ENCODE measurements at places on chromosomes 7 and 10. TPM values are rescaled to one million over a fixed set of nuclear protein-coding genes. Genes with fewer than 3 reads are reported as not detected.

The LAMB1 gene
- 0.27 TPM for total RNA-seq

The EXOC6 gene
- total RNA-seq, result 17.6 TPM

The OR2A7 gene
- total RNA-seq, result 2.6 TPM

The PSTK gene
- total RNA-seq, result 6.1 TPM

The SPDYE11 gene
- not detected for total RNA-seq

The METTL27 gene
- total RNA-seq, result 0.50 TPM

The COMMD3 gene
- 57.3 TPM for total RNA-seq

The ASIC3 gene
- 7.6 TPM for total RNA-seq

The FXYD4 gene
- not detected for total RNA-seq

The PTER gene
- total RNA-seq, result 11.8 TPM

The TMEM130 gene
- total RNA-seq, result not detected

The WAPL gene
- total RNA-seq, result 46.5 TPM

The SEC61G gene
- 95.1 TPM for total RNA-seq

DNA sequence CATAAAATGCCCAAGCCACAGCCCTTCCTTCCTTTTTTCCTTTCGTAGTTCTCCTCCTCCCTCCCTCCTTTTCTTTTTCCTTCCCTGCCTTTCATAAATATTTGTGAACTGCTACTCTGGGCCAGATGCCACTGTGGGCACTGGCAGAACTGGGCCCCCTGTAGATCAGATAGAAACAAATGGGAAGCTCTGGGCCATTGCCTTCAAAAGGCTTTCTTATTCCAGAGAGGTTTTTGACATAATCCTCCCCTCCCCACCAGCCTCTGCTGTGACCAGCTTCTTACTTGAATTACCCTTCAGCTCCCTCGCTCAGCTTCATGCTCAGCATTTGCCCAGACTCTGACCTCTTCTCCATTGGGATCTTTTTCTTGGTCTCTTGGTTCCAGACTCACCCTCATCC is 886.8 kb downstream of the LRMDA start:
- DNase-seq, result no peak

GRCh38 chr7:159064816-159065510 is 79.7 kb downstream of the VIPR2 start:
- no peak for DNase-seq

DNA sequence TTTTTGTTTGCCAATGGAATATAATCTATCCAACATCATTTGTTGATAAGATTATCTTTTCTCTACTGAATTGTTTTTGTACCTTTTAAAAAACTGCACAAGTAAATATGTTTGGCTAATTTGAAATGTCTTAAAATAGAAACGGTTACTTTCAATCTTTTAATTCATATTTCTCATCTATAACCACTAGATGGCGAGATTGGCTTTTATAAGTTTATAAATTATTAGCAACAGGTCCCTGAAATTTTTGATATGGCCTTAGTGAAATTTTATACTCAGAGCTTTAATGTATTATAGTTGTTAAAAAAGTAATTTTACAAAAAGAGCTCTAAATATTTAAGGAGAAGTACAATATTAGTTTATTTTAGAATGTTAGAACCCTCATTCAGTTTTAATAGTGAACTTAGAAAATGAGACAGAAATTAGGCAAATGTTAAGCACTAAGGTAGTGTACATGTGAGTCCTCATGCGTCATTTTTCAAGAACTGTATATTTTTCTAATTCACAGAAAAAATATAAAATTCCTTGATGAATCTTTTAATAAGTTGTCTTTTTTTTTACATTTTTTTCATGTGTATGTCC is 592.5 kb downstream of the ARL4A start:
- DNase-seq, result no peak

DNA sequence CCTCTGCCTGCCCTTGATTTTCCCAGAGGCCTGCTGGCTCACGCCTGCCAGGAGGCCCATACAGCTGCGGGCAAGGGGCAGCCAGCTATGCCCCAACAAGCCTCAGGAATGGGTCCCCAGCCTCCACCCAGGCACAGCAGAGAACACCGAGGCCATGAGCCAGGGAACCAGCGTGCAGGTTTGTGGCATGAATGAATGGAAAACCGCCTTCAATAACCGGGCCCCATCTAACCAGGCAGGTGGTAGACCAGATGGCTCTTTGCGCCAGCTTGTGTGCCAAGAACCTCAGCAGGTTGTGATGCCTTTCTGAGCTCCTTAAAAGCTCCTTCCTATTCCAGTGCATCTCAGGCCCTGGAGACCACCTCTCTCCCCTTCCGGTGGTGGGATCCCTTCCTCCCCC is 50.2 kb downstream of the ELFN1 start:
- no peak for DNase-seq

GRCh38 chr7:105934572-105935185 is 28.4 kb upstream of the CDHR3 start:
- DNase-seq, result no peak

DNA sequence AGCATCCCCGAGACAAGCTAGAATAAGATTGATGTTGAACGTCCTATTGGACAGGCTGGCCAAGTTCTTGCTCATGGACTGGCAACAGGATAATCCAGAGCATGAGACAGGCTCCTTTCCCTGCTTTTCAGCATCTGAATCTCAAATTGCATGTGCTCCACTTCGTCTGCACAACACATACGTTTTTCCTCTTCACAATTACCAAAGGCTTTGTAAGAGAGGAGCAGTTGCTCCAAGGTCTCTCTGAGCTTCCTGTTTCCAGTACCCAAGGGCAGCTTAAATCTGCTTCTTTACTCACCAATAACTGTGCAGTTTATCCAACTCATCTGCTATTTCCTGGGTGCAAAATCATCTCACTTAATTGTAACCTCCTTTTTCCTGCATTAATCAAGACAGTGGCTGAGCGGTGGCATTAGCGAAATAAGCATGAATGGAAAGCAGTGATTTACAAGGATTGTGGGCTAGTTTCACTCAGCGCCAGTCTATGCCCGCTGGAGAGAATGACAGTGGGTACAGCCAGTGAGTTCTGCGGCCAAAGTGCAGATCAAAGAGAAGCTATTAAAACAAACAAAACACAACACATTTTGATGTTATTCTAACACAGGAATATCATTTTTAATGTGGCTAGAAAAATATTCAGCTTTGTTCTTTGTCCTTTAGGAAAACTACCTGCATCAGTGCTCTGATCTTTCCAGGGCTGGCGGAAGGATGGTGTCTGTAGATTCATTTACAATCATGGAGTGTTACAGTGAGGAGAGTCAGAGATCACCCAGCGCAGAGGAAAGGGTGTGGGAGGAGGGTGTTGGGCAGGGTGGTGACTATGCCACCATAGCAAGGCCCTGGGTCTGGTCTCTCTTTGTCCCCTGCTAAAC is 79.8 kb downstream of the CHN2 start:
- DNase-seq, result no peak

- no peak for DNase-seq
Observed at GRCh38 chr10:82288461-82288881, 413.5 kb downstream of the NRG3 start.

DNA sequence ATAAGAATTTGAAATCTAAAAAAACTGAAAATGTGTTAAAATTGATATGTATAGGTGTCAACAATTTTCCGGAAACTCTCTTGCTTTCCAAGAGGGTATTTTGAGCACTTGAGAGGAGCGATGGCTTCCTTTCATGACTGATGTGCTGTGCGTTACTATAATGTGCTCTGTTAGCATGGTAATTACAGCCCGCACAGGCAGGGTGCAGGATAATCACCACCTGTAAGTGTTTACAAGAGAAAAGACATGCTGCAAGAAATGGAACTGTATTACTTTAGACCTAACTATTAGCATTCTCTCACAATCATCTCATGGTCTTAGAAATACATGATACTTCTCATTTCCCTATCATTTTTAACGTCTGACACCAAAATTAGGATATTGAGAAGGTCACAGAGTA is 92.4 kb upstream of the ADARB2 start:
- no peak for DNase-seq

GRCh38 chr10:15439341-15439842 is 68.3 kb upstream of the FAM171A1 start:
- DNase-seq, result no peak

DNA sequence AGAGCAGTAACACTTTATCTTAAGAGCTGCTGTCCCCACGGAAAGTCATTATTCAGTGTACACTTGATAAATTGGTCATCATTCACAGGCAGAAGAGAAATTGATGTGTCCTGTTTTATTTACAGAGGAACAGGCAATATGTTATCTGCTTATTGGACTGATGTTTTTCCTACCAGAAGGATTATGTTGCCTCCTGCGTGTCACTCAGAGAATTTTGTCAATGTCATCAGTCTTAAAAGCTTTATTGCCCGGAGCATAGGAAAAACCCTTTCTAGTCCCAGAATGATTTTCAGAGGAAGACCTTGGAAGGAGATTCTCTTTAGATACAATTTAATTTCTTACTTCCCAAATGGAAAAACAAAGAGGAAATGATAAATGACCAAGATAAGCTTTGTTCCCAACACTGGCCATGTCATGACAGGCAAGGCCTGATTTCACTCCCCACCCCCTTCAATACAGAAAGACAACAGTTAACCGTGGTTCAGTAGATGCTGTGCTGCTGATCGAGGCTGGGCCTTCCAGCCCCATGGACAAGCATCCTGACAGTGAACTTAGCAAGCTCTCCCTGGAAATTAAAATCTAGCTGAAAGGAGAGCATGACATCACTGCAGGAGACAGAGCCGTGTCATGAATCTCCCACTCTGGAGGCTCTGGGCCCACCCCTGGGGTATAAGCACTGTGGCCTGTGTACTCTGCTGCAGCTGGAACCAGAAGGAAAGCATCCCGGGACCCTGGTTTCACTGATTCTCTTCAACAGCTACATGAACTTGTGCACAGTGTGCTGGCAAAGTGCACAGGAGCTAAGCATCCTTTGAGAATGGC is 118.8 kb upstream of the LYZL2 start:
- no peak for DNase-seq

DNA sequence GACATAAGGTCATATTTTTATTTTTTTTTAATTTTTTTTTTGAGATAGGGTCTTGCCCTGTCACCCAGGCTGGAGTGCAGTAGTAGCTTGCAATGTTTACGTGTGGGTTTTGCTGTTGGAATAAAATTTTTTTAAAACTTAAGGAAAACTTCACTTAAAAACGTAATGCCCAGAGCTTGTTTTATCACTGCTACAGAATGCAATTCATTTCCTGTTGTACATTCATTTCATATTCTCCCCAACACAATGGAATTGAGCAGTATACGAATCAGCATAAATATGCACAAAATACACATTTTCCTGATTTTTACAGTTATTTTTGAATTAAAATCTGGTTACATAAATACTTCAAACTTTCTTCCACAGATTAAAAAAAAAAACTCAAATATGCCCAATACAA is 40.3 kb downstream of the RSU1 start:
- DNase-seq, result no peak

- DNase-seq, result no peak
Observed at GRCh38 chr10:113183573-113183972, 233.5 kb downstream of the TCF7L2 start.

DNA sequence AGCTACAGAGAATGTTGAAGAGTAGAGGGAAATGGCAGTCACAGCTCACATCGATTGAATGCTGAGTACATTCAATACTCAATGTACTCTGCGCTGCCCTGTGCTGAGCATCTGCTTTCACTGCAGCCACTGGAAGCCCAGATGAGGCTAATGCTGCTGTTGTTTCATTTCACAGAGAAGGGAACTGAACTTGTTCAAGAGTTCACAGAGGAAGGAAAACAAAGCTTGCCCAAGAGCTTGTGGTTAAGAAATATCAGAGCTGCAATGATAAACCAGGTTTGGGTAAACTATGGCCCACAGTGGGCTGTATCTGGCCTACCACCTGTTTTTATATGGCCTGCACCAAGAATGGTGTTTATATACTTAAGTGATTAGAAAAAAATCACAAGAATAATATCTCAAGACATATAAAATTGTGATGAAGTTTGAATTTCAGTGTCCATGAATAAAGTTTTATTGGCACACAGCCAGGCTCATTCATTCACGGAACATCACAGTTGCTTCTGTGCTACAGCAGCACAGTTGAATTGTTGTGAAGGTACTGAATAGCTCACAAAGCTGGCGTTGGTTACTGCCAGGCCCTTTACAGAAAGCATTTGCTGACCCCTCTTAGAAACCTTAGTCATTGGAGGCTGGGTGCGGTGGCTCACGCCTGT is 64.1 kb downstream of the CFAP58 start:
- DNase-seq, result no peak

All from activated naive CD4-positive, alpha-beta T cell treated with anti-CD3 and anti-CD28 coated beads, Interleukin-2, amount 50 U/mL, for 72 hours (primary cell).